Lower lobe of right lung (tissue), 2 donors: ENCODE measurements at places on chromosomes 5 and 9. TPM values are rescaled to one million over a fixed set of nuclear protein-coding genes. Genes with fewer than 3 reads are reported as not detected.

DNA sequence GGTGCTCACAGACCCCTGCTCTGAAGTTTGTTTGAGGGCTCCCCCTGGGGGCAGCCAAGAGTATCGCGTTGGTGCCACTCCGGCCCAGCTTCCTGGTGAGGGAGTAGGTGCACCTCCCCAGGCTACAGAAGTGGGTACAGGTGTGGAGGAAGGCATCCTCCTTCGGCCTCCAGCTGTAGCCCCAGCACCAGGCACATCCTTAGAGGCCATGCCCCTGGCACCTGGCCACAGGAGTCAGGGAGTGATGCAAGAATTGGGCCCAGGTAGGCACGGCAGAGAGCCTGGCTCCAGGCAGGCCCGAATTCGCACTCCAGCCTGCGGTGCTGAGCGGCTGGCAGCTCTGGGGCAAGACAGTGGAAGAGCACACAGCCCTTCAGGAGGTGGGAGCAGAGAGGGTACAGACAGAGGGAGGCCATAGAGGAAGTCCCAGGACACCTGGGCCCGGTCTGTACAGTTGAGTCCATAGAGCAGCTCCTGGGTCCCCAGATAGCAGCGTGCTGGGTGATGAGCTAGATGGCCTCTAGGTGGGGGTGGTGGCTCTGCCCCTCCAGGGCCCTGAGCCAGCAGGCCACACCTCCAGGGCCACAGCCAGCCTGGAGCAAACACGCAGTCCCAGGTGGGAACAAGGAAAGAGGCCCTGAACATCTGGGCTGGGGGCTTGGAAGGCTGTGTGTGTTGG lies 2.4 kb downstream of the SAPCD2 start:
- H3K27me3 ChIP-seq = peaks cover 14% of the 10 kb centered on the region
- H3K27ac ChIP-seq = no peak overlapping the region
- no peaks in the 10 kb centered on the region for H3K36me3 ChIP-seq
- H3K4me3 ChIP-seq = no peak overlapping the region
- peaks cover 18% of the 10 kb centered on the region for H3K4me1 ChIP-seq
- DNase-seq = peak; percentile 85

- H3K27ac ChIP-seq = no peak overlapping the region
- DNase-seq = no peak
- no peak overlapping the region for H3K4me3 ChIP-seq
- H3K27me3 ChIP-seq = no peaks in the 10 kb centered on the region
Measured at GRCh38 chr9:115653171-115653606, 500.4 kb upstream of the PAPPA start.

DNA sequence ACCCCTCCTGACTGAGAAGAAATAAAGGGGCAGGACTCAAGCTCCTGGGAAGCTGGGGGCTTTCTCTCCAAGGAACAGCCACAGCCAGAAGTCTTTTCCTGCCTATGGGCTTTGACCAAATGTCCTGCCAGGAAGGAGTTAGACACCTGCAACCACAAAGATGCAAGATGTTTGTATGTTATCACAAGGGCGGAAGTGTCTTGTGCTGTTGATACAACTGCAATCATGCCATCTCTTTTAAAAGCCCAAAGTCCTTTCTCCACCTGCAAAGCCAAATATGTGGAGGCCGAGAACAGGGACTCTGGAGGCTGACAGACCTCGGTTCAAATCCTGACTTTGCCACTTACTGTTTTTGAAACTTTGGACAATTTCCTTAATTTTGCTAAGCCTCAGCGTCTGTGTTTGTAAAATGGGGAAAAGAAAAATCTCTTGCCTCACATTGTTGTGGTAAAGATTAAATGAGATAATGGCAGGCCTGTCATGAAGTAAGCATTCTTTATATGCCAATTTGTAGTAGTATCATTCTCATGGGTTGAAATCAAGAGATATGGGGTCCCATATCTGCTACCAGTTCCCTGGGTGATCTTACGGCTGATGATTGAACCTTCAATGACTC lies 17.0 kb downstream of the HRH2 start:
- peaks cover 18% of the 10 kb centered on the region for H3K27me3 ChIP-seq
- no peak overlapping the region for H3K27ac ChIP-seq
- H3K36me3 ChIP-seq = no peaks in the 10 kb centered on the region
- no peak overlapping the region for H3K4me3 ChIP-seq
- DNase-seq = no peak

Gene TNC
- total RNA-seq = 18.5 TPM

Gene HAVCR2
- total RNA-seq = 33.8 TPM

Gene PAEP
- total RNA-seq = not detected

GRCh38 chr9:120729791-120730241 lies 15.5 kb upstream of the MEGF9 start:
- H3K27me3 ChIP-seq = no peaks in the 10 kb centered on the region
- H3K36me3 ChIP-seq = no peaks in the 10 kb centered on the region
- H3K27ac ChIP-seq = peak overlapping the region; percentile 61
- no peak for DNase-seq
- no peak overlapping the region for H3K4me3 ChIP-seq
- H3K4me1 ChIP-seq = peaks cover 54% of the 10 kb centered on the region

- H3K36me3 ChIP-seq = no peaks in the 10 kb centered on the region
- H3K4me1 ChIP-seq = no peaks in the 10 kb centered on the region
- DNase-seq = no peak
- no peaks in the 10 kb centered on the region for H3K27me3 ChIP-seq
- no peak overlapping the region for H3K4me3 ChIP-seq
Measured at GRCh38 chr9:22645893-22646292, 199.3 kb downstream of the DMRTA1 start.

GRCh38 chr9:1722404-1722803 lies 292.7 kb upstream of the SMARCA2 start:
- H3K27ac ChIP-seq = no peak overlapping the region
- no peak for DNase-seq
- no peaks in the 10 kb centered on the region for H3K36me3 ChIP-seq
- no peak overlapping the region for H3K4me3 ChIP-seq

Gene DBH
- total RNA-seq = not detected

GRCh38 chr5:120479066-120479465 lies 15.0 kb downstream of the PRR16 start:
- no peak overlapping the region for H3K27ac ChIP-seq
- no peak overlapping the region for H3K4me3 ChIP-seq
- H3K27me3 ChIP-seq = no peaks in the 10 kb centered on the region
- H3K36me3 ChIP-seq = no peaks in the 10 kb centered on the region
- no peak for DNase-seq

- no peak overlapping the region for H3K4me3 ChIP-seq
- no peaks in the 10 kb centered on the region for H3K4me1 ChIP-seq
- H3K27me3 ChIP-seq = no peaks in the 10 kb centered on the region
- DNase-seq = no peak
- H3K27ac ChIP-seq = no peak overlapping the region
Measured at GRCh38 chr9:1222511-1222910, 172.4 kb downstream of the DMRT2 start.

GRCh38 chr5:131679911-131680310 lies 44.9 kb upstream of the RAPGEF6 start:
- H3K27me3 ChIP-seq = no peaks in the 10 kb centered on the region
- H3K36me3 ChIP-seq = peaks cover 46% of the 10 kb centered on the region
- DNase-seq = no peak

DNA sequence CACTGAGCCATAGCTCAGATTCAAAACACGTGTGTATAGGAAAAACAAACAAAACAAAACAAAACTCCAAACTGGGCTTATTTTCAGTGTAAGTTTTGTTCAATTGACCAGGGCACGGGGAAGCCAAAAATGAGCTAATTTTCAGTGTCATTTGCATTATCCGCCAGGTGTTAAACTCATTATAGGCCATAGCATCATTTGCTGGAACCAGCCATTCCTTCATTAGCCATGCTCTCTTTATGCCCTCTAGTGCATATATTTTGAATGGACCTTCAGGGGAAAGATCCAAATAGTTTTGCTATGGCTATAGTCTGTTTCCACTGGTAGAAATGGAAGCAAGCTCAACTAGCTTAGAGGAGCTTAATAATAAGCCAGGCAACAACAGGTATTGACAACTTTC lies 1205.2 kb upstream of the DMAC1 start:
- no peaks in the 10 kb centered on the region for H3K36me3 ChIP-seq
- H3K4me3 ChIP-seq = no peak overlapping the region
- no peaks in the 10 kb centered on the region for H3K27me3 ChIP-seq
- H3K4me1 ChIP-seq = no peaks in the 10 kb centered on the region
- H3K27ac ChIP-seq = no peak overlapping the region

Gene C7
- total RNA-seq = 237 TPM

GRCh38 chr9:126361810-126362238 lies 35.2 kb downstream of the MVB12B start:
- H3K36me3 ChIP-seq = no peaks in the 10 kb centered on the region
- no peak overlapping the region for H3K4me3 ChIP-seq
- DNase-seq = no peak
- no peaks in the 10 kb centered on the region for H3K27me3 ChIP-seq

DNA sequence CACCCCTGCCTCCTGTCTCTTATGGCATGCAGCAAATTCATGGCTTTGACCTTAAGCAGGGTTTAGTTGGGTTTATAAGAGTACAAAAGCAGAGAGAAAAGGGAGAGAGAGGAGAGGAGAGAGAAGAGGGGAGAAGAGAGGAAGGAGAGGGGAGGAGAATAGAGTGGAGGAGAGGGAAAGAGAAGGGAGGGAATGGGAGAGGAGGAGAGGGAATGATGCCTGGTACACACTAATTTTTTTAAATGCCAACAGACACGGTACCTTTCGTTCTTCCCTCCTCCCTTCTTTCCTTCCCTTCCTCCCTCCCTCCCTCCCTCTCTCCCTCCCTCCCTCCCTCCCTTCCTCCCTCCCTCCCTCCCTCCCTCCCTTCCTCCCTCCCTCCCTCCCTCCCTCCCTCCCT lies 48.7 kb downstream of the TNC start:
- no peak overlapping the region for H3K27ac ChIP-seq
- H3K27me3 ChIP-seq = no peaks in the 10 kb centered on the region
- H3K4me1 ChIP-seq = no peaks in the 10 kb centered on the region
- DNase-seq = no peak

- peaks cover 97% of the 10 kb centered on the region for H3K27me3 ChIP-seq
- DNase-seq = no peak
- no peak overlapping the region for H3K27ac ChIP-seq
Measured at GRCh38 chr5:3601061-3601710, 5.6 kb downstream of the IRX1 start.

- no peak for DNase-seq
- H3K4me1 ChIP-seq = no peaks in the 10 kb centered on the region
- no peaks in the 10 kb centered on the region for H3K27me3 ChIP-seq
- no peak overlapping the region for H3K4me3 ChIP-seq
- no peaks in the 10 kb centered on the region for H3K36me3 ChIP-seq
- H3K27ac ChIP-seq = no peak overlapping the region
Measured at GRCh38 chr5:20466512-20466911, 478.5 kb upstream of the CDH18 start.

GRCh38 chr9:33041432-33042188 lies 16.5 kb downstream of the DNAJA1 start:
- H3K4me3 ChIP-seq = no peak overlapping the region
- peaks cover 12% of the 10 kb centered on the region for H3K4me1 ChIP-seq
- peaks cover 61% of the 10 kb centered on the region for H3K36me3 ChIP-seq

- H3K27ac ChIP-seq = no peak overlapping the region
- no peak overlapping the region for H3K4me3 ChIP-seq
- no peak for DNase-seq
Measured at GRCh38 chr5:123448743-123449142, 25.5 kb upstream of the CEP120 start.

Gene SHB
- 25.3 TPM for total RNA-seq

DNA sequence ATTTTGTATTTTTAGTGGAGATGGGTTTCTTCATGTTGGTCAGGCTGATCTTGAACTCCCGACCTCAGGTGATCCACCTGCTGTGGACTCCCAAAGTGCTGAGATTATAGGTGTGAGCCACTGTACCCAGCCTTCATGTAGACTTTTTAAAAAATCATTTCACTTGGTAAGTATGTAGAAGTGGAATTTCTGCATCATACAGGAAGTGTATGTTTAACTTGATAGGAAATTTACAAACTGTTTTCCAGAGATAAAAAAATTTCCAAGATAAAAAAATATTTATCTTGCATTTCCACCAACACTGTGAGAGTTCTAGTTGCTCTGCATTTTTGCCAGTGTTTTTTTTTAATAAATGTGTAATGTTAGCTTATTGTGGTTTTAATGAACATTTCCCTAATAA lies 155.8 kb downstream of the ZNF608 start:
- H3K36me3 ChIP-seq = no peaks in the 10 kb centered on the region
- no peaks in the 10 kb centered on the region for H3K4me1 ChIP-seq
- no peak overlapping the region for H3K27ac ChIP-seq
- no peak overlapping the region for H3K4me3 ChIP-seq

DNA sequence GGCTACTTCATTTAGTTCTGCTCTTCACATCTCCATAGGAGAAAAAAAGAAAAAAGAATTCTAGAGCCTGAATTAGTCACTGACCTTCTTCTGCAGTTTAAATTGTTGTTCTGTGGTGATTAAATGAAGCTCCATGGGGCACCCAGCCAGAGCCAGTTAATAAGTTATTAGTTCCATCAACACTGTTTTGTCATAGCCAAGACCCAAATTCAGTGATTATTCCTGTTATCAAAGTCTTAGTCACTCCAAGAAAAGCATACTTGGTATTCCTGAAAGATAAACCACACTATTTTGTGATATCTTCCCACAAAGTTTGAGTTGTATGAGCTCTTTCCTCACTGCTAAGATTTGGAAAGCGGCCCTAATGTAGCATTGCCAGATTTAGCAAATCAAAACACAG lies 134.8 kb upstream of the RGMB start:
- H3K36me3 ChIP-seq = no peaks in the 10 kb centered on the region
- H3K4me1 ChIP-seq = no peaks in the 10 kb centered on the region
- H3K27ac ChIP-seq = no peak overlapping the region
- H3K4me3 ChIP-seq = no peak overlapping the region
- no peaks in the 10 kb centered on the region for H3K27me3 ChIP-seq
- DNase-seq = no peak

DNA sequence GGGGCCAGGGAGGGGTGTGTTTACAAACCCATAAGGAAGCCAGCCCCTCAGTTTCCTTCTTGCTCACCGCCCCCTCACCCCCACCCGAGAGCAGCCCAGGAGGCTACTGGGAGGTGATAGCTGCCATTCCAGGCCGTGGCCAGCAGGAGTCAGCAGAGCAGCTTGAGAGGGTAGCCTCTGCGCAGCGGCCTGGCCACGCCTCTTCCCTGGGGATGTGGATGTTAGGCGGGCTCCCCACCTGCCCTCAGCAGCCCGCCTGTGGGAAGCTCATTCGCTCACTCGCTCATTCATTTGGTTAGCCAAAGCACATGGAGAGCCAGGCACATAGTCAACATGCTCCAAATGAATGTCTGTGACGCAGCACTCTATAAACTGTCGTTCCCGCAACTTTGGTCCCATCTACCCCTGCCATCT lies 6.1 kb upstream of the DPM2 start:
- no peaks in the 10 kb centered on the region for H3K27me3 ChIP-seq
- H3K4me1 ChIP-seq = peaks cover 27% of the 10 kb centered on the region
